Naive thymus-derived CD8-positive, alpha-beta T cell (primary cell): ENCODE measurements at places on chromosomes 13 and 19. TPM values are rescaled to one million over a fixed set of nuclear protein-coding genes. Genes with fewer than 3 reads are reported as not detected.

GRCh38 chr13:108267347-108267746 is 2.2 kb upstream of the TNFSF13B start:
- no peak for DNase-seq

GRCh38 chr13:96992633-96993032 is 1.6 kb downstream of the OXGR1 start:
- DNase-seq = no peak

DNA sequence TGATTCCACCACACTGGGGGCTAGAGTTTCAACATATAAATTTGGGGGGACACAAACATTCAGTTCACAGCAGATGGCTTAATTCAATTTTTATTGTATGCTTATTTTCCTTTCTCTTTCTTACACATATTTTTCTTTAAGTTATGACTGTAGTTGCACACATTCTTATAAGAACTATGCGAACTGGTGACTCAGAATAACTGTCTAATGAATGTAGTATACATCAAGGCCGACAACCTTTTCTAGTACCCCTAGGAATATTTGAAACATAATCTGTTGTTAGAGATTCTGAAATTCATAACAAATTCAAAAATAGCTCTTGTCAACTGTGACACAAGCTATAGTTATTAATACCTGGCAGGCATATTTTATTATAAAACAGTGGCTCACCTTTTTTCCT is 695.6 kb downstream of the PCDH9 start:
- DNase-seq = no peak

The ANGPTL8 gene
- total RNA-seq = not detected

- DNase-seq = no peak
Observed at GRCh38 chr13:94550062-94550738, 45.8 kb downstream of the TGDS start.

- DNase-seq = no peak
Observed at GRCh38 chr19:48568345-48568886, 16.4 kb downstream of the SULT2B1 start.

The ZIM2 gene
- total RNA-seq = not detected

GRCh38 chr19:55441692-55442321 is 1.3 kb downstream of the SHISA7 start:
- no peak for DNase-seq

- DNase-seq = peak; percentile 72
Observed at GRCh38 chr13:114226699-114227323, 7.9 kb upstream of the CDC16 start.

GRCh38 chr13:98775844-98776598 is 23.5 kb upstream of the SLC15A1 start:
- no peak for DNase-seq

The TMEM145 gene
- not detected for total RNA-seq

DNA sequence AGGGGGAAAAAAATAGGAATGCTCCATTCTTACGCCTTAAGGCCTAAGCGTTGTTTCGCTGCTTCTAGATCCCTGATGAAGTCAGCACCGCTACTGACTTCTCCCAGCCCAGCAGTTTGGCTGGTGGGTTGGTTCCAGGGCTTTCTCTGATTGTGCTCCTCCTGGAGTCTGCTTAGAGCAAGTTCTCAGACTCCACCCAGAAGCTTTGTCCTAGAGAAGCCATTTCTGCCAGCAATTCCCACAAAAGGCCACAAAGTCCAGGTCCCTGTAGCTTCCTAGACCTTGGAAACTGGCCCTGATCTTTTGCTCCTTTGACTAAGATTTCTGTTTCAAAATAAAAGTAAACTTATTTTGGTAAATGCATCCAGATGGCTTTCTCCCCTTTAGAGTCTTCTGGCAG is 65.4 kb downstream of the KCTD12 start:
- no peak for DNase-seq

GRCh38 chr19:5547881-5548280 is 19.9 kb downstream of the TINCR start:
- peak; percentile 29 for DNase-seq

- DNase-seq = no peak
Observed at GRCh38 chr13:78084401-78084800, 165.8 kb upstream of the EDNRB start.

The C19orf85 gene
- total RNA-seq = not detected

DNA sequence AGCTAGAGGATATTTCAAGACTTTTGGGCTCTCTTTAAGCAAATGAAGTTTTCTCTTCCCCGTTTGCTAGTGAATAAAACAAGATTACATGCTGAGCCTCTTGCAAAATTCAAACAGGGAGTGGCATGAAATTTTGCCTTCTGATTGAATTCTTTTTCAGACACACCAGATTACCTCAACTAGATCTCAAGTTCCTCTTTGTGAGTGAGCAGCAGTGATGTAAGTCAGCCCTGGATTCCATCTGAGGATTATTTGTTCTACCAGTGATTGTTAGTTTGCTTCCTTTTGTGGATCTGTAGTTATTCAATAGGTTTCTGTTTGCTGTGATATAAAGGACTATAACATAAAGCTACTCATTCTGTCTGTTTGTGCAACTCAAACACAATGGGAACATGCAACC is 407.7 kb downstream of the LMO7 start:
- DNase-seq = no peak

DNA sequence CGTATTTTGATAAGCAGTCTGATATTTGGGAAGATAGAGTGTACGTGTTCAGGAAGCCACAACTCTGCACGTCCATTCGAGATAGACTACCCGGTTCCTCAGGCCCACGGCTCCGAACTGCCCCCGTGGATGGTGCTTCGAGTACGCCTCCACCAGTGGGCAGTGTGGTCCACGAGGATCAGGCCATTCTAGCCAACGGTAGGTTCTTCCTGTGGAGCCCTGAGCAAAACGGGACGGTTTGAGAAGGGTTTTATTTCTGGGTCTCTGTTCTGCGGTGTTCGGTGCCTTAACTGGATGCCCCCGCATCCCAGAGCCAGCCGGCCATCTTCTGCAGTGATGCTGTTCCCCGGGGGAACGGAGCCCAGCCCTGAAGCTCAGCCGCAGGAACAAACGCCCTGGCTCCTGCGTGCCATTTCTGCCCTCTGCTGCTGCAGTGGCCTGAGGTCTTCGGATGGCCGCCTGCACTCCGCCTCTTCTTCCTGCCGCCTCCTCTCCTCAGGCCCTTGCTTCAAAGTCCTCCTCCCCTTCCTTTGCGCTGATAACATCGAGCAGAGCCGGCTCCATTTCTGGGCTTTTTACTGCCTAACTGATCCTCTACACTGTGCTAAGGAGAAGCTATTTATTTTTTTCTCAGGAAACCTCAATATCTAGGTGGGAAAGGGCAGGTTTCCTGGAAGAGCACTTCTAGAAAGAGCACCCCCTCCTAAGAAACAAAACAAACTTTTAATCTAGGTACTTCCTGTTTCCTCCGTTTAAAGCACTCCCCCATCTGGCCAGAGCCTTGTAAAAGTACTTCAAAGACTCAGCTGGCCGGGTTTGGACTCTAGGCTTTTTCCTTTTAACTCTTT is 36.2 kb upstream of the SLC46A3 start:
- no peak for DNase-seq

DNA sequence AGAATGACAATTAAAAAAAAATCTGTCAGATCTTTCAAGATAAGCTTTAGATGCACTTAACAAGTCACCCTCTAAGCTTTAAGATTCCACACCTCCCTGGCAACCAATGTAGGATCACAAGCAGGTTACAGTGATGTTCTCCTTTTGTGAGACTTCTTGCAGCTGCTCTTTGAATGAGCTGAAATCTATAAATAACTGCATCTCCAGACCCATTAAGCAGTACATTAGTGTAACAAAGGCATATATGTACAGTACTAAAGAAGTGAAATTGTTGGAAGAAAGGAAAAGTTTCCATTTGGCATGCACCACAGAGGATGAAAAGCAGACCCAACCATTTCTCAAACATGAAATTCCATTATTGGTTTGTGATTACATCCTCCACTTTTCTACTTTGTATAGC is 364.7 kb downstream of the ENOX1 start:
- no peak for DNase-seq

DNA sequence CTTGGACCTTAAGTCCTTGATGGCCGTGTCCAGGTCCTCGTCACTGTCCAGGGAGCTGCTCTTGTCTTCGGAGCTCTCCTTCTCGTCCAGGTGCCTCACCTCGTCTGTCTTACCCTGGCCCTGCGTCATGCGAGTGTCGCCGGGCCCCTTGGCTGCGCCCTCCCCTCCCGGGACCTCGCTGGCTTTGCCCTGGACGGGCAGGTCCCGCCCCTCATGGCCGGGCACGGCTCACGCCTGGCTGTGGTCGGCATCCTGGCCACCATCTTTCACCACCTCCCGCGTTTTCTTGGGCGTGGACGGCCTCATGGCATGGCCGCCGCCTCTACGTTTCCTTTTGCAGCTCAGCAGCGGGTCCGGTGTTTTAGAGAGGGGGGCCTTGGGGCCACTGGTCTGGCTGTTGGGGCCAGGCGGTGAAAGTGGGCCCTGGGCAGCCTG is 14.8 kb downstream of the RB1 start:
- DNase-seq = no peak

DNA sequence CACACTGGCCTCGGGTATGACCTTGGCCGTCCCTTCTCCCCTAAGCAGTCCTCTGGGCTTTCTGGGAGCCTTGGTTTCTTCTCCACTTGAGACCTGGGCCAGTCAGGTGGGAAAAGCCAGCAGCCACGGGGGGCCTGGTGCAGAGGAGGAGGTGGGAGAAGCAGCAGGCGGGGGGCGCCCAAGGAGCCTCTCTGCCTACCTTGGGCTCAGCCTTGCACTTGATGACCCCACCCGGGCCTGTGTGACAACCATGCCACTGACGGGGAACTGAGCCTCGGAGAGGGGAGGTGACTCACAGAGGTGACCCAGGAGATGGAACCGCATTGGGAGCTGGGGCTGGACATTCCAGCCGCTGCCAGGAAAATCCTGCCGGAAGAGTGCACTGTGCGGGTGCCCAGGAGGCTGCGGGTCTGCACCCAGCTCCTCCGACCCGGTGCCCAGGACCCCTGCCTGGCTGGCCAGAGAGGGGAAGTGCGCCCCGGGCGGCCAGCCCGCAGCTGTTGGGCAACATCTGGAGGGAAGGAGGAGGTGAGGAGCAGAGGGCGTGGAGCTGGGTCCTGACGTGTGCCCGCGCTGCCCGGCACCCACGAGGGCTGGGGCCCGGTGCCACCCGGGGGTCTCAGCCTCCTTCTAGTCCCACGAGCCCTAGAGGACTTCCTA is 23.4 kb upstream of the SLC7A10 start:
- DNase-seq = no peak

- DNase-seq = no peak
Observed at GRCh38 chr19:16085115-16085514, 8.8 kb downstream of the TPM4 start.

GRCh38 chr13:28237944-28238343 is 99.6 kb downstream of the PAN3 start:
- no peak for DNase-seq

GRCh38 chr19:33194886-33195644 is 935 bp downstream of the LRP3 start:
- no peak for DNase-seq

GRCh38 chr13:57527114-57527735 is 104.3 kb upstream of the PCDH17 start:
- no peak for DNase-seq

DNA sequence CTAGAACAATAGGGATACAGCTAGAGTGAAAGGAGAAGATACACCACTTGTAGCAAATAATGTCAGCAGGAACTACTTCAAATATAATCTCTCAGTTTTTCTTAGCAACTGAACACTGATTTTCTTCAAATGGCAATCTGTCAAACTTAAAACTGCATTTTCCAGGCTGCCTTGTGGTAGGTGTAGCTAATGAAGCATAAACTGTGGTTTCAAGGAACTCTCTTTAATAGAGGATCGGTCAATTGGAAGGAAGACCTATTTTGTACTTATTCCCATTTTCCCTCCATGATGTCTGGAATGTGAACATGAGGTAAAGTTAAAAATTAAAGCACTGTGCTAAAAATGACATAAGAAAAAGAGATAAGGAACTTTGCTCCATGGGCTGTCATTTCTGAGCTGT is 1261.9 kb downstream of the PCDH17 start:
- no peak for DNase-seq

The LRRC63 gene
- total RNA-seq = 0.62 TPM

DNA sequence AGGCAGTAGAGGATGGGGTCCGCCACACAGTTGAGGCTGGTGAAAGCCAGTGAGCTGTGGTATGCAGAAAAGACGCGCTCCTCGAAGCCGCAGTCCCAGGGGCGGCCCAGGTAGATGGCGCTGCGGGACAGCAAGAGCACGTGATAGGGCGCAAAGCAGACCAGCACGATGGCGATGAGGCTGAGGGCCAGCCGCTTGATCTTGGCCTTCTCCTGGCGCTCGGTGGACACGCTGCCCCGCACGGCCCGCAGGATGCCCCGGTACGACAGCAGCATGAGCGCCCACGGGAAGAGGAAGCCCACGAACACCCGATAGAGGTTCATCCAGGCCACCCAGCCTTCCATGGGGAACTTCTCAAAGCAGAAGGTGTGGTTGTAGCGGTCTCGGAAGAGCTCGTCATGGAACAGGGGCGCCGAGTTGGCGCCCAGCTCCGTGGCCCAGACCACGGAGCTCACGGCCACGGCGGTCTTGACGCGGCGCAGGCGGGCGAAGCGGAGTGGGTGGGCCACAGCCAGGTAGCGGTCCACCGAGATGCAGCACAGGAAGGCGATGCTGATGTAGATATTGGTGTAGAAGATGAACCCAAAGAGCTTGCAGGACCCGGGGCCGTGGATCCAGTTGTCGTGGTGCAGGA is 6.5 kb upstream of the OPA3 start:
- no peak for DNase-seq

DNA sequence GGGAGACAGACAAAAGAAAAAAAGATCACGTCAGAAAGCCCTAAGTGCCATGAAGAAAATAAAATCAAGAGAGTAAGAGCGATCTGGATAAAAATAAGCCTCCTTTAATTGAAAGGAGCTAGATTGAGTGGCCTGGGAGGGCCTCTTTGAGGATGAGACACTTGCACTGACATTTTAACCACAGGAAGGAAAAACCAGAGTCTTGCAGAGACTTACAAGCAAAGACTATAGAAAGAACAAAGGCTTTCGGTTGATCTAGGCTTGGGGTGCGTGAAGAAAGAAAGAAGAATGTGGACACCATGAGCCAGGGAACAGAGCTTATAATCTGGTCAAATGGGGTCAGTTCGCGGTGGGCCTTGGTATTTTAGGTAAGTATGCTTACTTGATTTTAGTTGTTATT is 342.7 kb downstream of the COG6 start:
- DNase-seq = no peak

GRCh38 chr13:23510979-23511735 is 59.1 kb upstream of the TNFRSF19 start:
- no peak for DNase-seq
